ENCODE measurements at places on chromosomes 1 and 21. TPM values are rescaled to one million over a fixed set of nuclear protein-coding genes. Genes with fewer than 3 reads are reported as not detected.
A peak's percentile ranks its signal among the peaks of the same experiment; 100 is the strongest.

- no peaks in the 10 kb centered on the region for H3K27me3 ChIP-seq
- H3K4me1 ChIP-seq, result peaks cover 85% of the 10 kb centered on the region
- no peak overlapping the region for H3K4me3 ChIP-seq
- peaks cover 11% of the 10 kb centered on the region for H3K36me3 ChIP-seq
- DNase-seq, result no peak
Observed at GRCh38 chr1:36372617-36373016, 13.1 kb downstream of the STK40 start.

- peak overlapping the region; percentile 68 for H3K27ac ChIP-seq
- peaks cover 55% of the 10 kb centered on the region for H3K36me3 ChIP-seq
- H3K4me1 ChIP-seq, result peaks cover 67% of the 10 kb centered on the region
- no peak for DNase-seq
- H3K4me3 ChIP-seq, result peak overlapping the region; percentile 14
Observed at GRCh38 chr1:204461331-204462228, 33.0 kb downstream of the PIK3C2B start.

- no peak overlapping the region for H3K4me3 ChIP-seq
- DNase-seq, result no peak
- H3K27me3 ChIP-seq, result no peaks in the 10 kb centered on the region
- no peaks in the 10 kb centered on the region for H3K4me1 ChIP-seq
- no peaks in the 10 kb centered on the region for H3K36me3 ChIP-seq
Observed at GRCh38 chr1:6724517-6725141, 23.0 kb upstream of the DNAJC11 start.

GRCh38 chr21:41250519-41250918 lies 66.1 kb upstream of the FAM3B start:
- DNase-seq, result no peak
- peaks cover 4% of the 10 kb centered on the region for H3K27me3 ChIP-seq
- H3K36me3 ChIP-seq, result no peaks in the 10 kb centered on the region
- H3K27ac ChIP-seq, result no peak overlapping the region
- no peak overlapping the region for H3K4me3 ChIP-seq

- H3K4me1 ChIP-seq, result peaks cover 54% of the 10 kb centered on the region
- H3K36me3 ChIP-seq, result no peaks in the 10 kb centered on the region
- peak overlapping the region; percentile 85 for H3K27ac ChIP-seq
- no peak for DNase-seq
- H3K4me3 ChIP-seq, result no peak overlapping the region
- no peaks in the 10 kb centered on the region for H3K27me3 ChIP-seq
Observed at GRCh38 chr1:151944126-151944856, 35.0 kb upstream of the THEM4 start.

GRCh38 chr1:225422031-225422605 lies 5.7 kb downstream of the LBR start:
- H3K27me3 ChIP-seq, result no peaks in the 10 kb centered on the region
- H3K27ac ChIP-seq, result no peak overlapping the region
- H3K4me1 ChIP-seq, result peaks cover 30% of the 10 kb centered on the region
- no peak overlapping the region for H3K4me3 ChIP-seq
- DNase-seq, result no peak
- peaks cover 60% of the 10 kb centered on the region for H3K36me3 ChIP-seq

GRCh38 chr21:42471716-42472330 lies 24.2 kb downstream of the RSPH1 start:
- H3K27me3 ChIP-seq, result no peaks in the 10 kb centered on the region
- DNase-seq, result no peak
- H3K4me3 ChIP-seq, result no peak overlapping the region
- H3K36me3 ChIP-seq, result no peaks in the 10 kb centered on the region

GRCh38 chr1:98003442-98003841 lies 82.6 kb upstream of the DPYD start:
- no peak overlapping the region for H3K27ac ChIP-seq
- no peak overlapping the region for H3K4me3 ChIP-seq
- H3K27me3 ChIP-seq, result no peaks in the 10 kb centered on the region
- no peaks in the 10 kb centered on the region for H3K4me1 ChIP-seq
- no peaks in the 10 kb centered on the region for H3K36me3 ChIP-seq

- H3K4me3 ChIP-seq, result no peak overlapping the region
- peak overlapping the region; percentile 64 for H3K27ac ChIP-seq
- no peaks in the 10 kb centered on the region for H3K27me3 ChIP-seq
- DNase-seq, result no peak
- peaks cover 76% of the 10 kb centered on the region for H3K36me3 ChIP-seq
Observed at GRCh38 chr1:154334079-154335024, 9.0 kb downstream of the ATP8B2 start.

- H3K27me3 ChIP-seq, result no peaks in the 10 kb centered on the region
- no peak overlapping the region for H3K27ac ChIP-seq
- no peak overlapping the region for H3K4me3 ChIP-seq
- H3K4me1 ChIP-seq, result no peaks in the 10 kb centered on the region
- DNase-seq, result no peak
Observed at GRCh38 chr1:213541641-213542040, 446.1 kb upstream of the PROX1 start.

- peaks cover 6% of the 10 kb centered on the region for H3K4me1 ChIP-seq
- H3K27me3 ChIP-seq, result no peaks in the 10 kb centered on the region
- H3K27ac ChIP-seq, result no peak overlapping the region
- no peak overlapping the region for H3K4me3 ChIP-seq
- H3K36me3 ChIP-seq, result no peaks in the 10 kb centered on the region
Observed at GRCh38 chr1:239647045-239647444, 260.7 kb downstream of the CHRM3 start.

GRCh38 chr21:37636152-37636860 lies 269.7 kb downstream of the DYRK1A start:
- no peaks in the 10 kb centered on the region for H3K36me3 ChIP-seq
- H3K27me3 ChIP-seq, result peaks cover 14% of the 10 kb centered on the region
- H3K27ac ChIP-seq, result no peak overlapping the region
- H3K4me3 ChIP-seq, result no peak overlapping the region
- DNase-seq, result no peak

DNA sequence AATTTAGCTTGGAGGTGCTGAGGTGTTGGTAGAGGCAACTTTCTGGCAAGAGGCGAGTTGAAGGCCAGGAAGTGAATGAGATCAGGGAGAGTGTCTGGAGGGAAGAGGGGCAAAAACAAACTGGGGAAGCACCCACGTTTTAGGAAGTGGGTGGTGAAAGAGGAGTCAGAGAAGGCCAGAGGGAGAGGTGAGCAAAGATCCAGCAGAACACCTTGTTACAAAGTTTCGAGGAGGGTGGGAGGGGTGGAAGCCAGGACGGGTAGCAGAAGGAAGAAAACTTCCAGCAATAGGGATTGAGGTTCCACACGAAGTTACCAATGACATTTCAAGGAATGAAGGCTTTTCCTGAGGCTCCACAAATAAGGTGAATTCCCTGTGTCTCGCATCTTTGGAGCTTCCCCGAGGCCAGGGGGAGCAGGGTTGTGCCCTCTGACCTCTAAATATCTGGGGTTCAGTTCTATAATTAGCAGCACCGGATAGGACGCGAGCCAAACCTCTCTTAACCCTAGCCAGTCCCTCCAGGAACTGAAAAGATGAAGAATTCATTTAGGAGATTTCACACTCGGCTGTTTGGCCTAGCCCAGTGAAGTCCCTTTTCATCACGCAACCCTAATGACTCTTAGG lies 578 bp upstream of the SESN2 start:
- H3K36me3 ChIP-seq, result no peaks in the 10 kb centered on the region
- DNase-seq, result no peak
- H3K27ac ChIP-seq, result no peak overlapping the region
- H3K4me1 ChIP-seq, result peaks cover 72% of the 10 kb centered on the region
- H3K4me3 ChIP-seq, result peak overlapping the region; percentile 98

- no peak for DNase-seq
- H3K27ac ChIP-seq, result peak within 1 kb of the TSS; percentile 84
- no peaks in the 10 kb centered on the region for H3K27me3 ChIP-seq
- H3K36me3 ChIP-seq, result peaks cover 10% of the 10 kb centered on the region
- peak within 1 kb of the TSS; percentile 94 for H3K4me3 ChIP-seq
Observed at GRCh38 chr1:225427235-225428067, at the start of gene LBR. LBR (minus strand) TSS chr1:225428038; CDS start chr1:225424075, 3,963 bp downstream.

GRCh38 chr1:47703156-47703825 lies 265.4 kb downstream of the FOXD2 start:
- no peaks in the 10 kb centered on the region for H3K36me3 ChIP-seq
- no peak for DNase-seq
- no peak overlapping the region for H3K27ac ChIP-seq
- no peak overlapping the region for H3K4me3 ChIP-seq

GRCh38 chr1:160726498-160727315 lies 12.3 kb upstream of the SLAMF7 start:
- no peaks in the 10 kb centered on the region for H3K27me3 ChIP-seq
- H3K27ac ChIP-seq, result no peak overlapping the region
- DNase-seq, result peak; percentile 31
- no peaks in the 10 kb centered on the region for H3K36me3 ChIP-seq
- H3K4me1 ChIP-seq, result peaks cover 16% of the 10 kb centered on the region

GRCh38 chr21:45945066-45945867 lies 36.3 kb upstream of the COL6A1 start:
- H3K4me3 ChIP-seq, result no peak overlapping the region
- H3K4me1 ChIP-seq, result no peaks in the 10 kb centered on the region
- H3K36me3 ChIP-seq, result no peaks in the 10 kb centered on the region
- H3K27me3 ChIP-seq, result no peaks in the 10 kb centered on the region

GRCh38 chr1:90778486-90778885 lies 61.4 kb upstream of the BARHL2 start:
- no peaks in the 10 kb centered on the region for H3K4me1 ChIP-seq
- H3K27ac ChIP-seq, result no peak overlapping the region
- no peaks in the 10 kb centered on the region for H3K36me3 ChIP-seq
- H3K4me3 ChIP-seq, result no peak overlapping the region
- no peaks in the 10 kb centered on the region for H3K27me3 ChIP-seq

DNA sequence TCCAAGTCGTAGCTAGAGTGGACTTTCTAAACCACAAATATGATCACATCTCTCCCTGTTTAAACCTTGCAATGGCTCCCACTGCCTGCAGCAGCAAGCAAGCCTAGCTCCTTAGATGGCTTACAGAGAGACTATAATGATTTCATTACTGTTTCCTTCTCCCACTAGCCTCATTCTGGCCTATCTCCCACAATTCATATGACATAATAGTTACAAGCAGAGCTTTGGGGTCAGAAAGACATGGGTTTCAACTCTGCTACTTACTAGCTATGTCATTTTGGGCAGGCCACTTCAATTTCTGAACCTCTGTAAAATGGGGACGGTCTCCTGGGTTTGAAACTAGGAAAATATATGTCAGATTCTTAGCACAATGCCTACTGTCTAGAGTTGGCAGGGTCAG lies 143.3 kb downstream of the TRABD2B start:
- no peaks in the 10 kb centered on the region for H3K36me3 ChIP-seq
- DNase-seq, result no peak
- H3K4me3 ChIP-seq, result no peak overlapping the region
- H3K27ac ChIP-seq, result no peak overlapping the region
- no peaks in the 10 kb centered on the region for H3K27me3 ChIP-seq

DNA sequence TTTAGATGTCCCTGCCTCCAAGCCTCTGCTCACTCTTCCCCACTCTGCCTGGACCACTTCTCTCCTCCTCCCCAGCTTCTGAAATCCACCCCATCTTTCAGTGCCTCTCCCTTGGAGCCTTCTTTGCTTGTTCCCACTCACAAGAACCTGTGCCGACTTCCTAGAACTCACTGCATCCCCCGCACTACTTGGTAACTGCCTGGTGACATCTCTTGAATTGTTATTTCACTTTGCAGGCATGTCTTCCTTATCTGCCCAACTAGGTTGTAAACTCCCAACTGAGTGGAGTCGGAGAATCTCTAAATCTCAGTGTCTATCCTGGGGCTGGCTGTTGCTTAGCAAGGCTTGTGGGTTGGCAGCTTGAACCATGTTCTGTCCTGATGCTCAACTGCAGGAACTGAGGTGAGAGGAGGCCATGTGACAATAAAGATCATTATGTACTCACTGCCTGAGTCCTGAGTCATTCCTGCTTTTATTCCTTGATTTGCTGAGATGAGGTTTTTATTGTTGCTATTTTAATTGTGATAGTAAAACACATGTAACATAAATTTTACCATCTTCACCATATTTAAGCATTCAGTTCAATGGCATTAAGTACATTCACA lies 3.9 kb downstream of the KPRP start:
- H3K4me1 ChIP-seq, result no peaks in the 10 kb centered on the region
- no peaks in the 10 kb centered on the region for H3K36me3 ChIP-seq
- H3K27me3 ChIP-seq, result peaks cover 14% of the 10 kb centered on the region
- H3K4me3 ChIP-seq, result no peak overlapping the region
- no peak overlapping the region for H3K27ac ChIP-seq

DNA sequence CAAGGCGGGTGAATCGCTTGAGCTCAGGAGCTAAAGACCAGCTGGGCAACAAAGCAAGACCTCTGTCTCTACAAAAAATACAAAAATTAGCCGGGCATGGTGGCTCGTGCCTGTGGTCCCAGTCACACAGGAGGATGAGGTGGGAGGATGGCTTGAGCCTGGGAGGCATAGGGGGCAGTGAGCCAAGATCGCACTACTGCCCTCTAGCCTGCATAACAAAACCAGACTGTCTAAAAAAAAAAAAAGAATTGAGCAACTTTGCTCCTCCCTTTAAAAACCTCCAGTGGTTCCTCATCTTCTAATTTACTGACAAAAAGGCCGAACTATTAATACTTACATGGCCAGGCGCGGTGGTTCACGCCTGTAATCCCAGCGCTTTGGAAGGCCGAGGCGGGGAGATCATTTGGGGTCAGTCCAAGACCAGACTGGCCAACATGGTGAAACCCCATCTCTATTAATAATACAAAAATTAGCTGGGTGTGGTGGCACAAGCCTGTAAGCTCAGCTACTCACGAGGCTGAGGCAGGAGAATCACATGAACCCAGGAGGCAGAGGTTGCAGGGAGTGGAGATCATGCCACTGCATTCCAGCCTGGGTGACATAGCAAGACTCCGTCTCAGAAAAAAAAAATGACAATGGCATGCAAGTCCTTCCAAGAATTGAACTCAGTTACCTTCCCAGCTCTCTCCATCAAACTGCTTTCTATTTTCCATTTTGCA lies 4.4 kb downstream of the ACBD3 start:
- no peak overlapping the region for H3K27ac ChIP-seq
- peaks cover 10% of the 10 kb centered on the region for H3K36me3 ChIP-seq
- peaks cover 45% of the 10 kb centered on the region for H3K4me1 ChIP-seq
- no peak overlapping the region for H3K4me3 ChIP-seq

GRCh38 chr21:38714039-38714817 lies 91.5 kb upstream of the ETS2 start:
- H3K4me1 ChIP-seq, result no peaks in the 10 kb centered on the region
- H3K27ac ChIP-seq, result no peak overlapping the region
- H3K4me3 ChIP-seq, result no peak overlapping the region
- no peak for DNase-seq
- H3K36me3 ChIP-seq, result no peaks in the 10 kb centered on the region

DNA sequence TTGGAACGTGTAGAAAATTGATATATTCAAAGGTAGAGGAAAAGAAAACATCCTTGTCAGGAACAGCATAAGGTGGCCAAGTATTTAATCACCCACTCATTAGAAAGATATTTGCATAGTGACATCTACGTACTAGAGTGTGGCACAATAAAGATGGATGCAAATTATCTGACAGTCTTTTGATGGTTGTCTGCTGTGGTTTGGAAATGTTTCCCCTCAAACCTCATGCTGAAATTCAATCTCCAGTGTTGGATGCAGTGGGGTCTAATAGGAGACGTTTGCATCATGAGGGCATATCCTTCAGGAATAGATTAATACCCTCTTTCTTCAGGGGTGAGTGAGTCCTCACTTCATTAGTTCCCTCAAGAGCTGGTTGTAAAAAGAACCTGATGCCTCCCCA lies 34.1 kb upstream of the RUNX1 start:
- DNase-seq, result no peak
- H3K4me3 ChIP-seq, result no peak overlapping the region
- no peaks in the 10 kb centered on the region for H3K4me1 ChIP-seq
- H3K27ac ChIP-seq, result no peak overlapping the region
- no peaks in the 10 kb centered on the region for H3K27me3 ChIP-seq

KRTAP19-6 gene
- not detected for total RNA-seq

HTR6 gene
- 2.1 TPM for total RNA-seq

OR2M3 gene
- total RNA-seq, result not detected

AADACL3 gene
- total RNA-seq, result not detected

All from CD4-positive, alpha-beta T cell (primary cell).